ENCODE measurements at places on chromosomes 4 and X. TPM values are rescaled to one million over a fixed set of nuclear protein-coding genes. Genes with fewer than 3 reads are reported as not detected.

CTAG2 gene
- not detected for total RNA-seq

OFD1 gene
- total RNA-seq = 6.6 TPM

PDZD11 gene
- total RNA-seq = 32.9 TPM

GBA3 gene
- total RNA-seq = not detected

TBX22 gene
- not detected for total RNA-seq

GABRB1 gene
- not detected for total RNA-seq

MTCP1 gene
- total RNA-seq = 17.6 TPM

HERC5 gene
- 2.2 TPM for total RNA-seq

MAGEE2 gene
- not detected for total RNA-seq

EVC2 gene
- 12.7 TPM for total RNA-seq

SH3TC1 gene
- 129 TPM for total RNA-seq

GPC3 gene
- not detected for total RNA-seq

TRPC3 gene
- total RNA-seq = not detected

MAGEA12 gene
- not detected for total RNA-seq

RTL3 gene
- not detected for total RNA-seq

SHROOM2 gene
- total RNA-seq = 11.0 TPM

S100G gene
- not detected for total RNA-seq

XG gene
- total RNA-seq = 0.11 TPM

TMSB15C gene
- 8.5 TPM for total RNA-seq

PLP1 gene
- total RNA-seq = 3.3 TPM

FAT1 gene
- total RNA-seq = 1.6 TPM

TMEM175 gene
- 8.6 TPM for total RNA-seq

TLR10 gene
- total RNA-seq = not detected

SOWAHB gene
- not detected for total RNA-seq

MAGT1 gene
- 308 TPM for total RNA-seq

TASL gene
- total RNA-seq = not detected

LDB2 gene
- 722 TPM for total RNA-seq

SPIN2B gene
- total RNA-seq = 8.1 TPM

DCAF8L2 gene
- not detected for total RNA-seq

TMEM184C gene
- total RNA-seq = 32.1 TPM

IQCM gene
- total RNA-seq = not detected

PRDM8 gene
- total RNA-seq = 2.7 TPM

EDA2R gene
- 1.5 TPM for total RNA-seq

ZFYVE28 gene
- 3.7 TPM for total RNA-seq

BEX4 gene
- total RNA-seq = 31.6 TPM

SLC34A2 gene
- 0.11 TPM for total RNA-seq
